ENCODE measurements at places on chromosomes 4 and X.

DNA sequence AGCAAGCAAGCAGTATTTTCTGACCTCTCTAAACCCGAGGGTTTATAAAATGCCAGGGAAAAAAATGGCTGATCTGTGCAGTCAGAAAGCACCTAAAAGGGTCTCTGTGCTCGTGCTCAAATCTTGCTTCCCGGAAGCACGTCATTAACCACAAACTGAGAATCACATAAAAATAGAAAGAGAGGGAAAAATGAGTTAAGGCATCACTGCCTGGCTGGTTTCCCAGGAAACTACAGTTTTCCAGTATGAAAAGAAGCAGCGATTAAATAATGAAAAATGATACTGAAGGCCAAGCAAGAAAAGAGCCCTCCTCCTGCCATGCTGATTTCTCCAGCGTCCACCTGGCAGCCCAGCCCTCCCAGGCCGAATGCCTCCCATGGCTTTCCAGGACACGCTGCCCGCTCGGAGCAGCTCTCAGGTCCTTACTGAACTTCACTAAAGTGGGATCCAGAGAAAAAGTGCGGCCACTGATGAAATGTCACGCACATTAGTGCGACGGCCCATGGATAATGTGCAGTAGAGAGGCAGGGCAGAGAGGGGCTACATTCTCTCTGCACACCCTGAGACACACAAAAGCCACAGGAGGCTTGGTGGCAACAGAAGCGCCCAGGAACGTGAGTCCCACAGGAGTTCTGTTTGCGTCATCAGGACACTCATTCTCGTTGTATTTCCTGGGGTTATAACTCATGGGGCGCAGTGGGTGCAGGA, 80.4 kb downstream of the WFS1 start:
- DNase-seq = no peak

DNA sequence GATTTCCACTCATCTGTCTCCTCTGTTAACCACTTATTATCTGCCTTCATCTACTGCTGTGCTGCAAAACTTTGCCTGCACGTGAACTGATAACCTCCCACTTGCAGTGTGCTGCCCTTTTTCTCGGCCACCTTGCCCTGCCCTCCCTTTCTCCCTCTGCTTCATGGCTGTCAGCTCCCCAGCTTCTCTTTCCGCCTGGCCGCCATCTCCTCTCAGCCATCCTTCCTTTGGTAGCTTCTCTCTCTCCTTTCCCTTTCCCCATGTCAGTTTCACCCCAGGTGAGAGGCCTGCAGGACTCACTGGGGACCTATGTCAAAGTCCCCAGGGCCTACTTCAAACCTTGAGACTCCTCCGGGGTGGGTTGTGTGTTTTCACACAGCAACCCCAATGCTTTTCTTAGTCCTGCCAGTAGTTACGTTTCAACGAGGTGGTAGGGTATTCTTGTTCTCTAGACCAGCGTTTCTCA, 6.6 kb downstream of the MSL3 start:
- no peak for DNase-seq

GRCh38 chr4:81470456-81471297, 1.0 kb downstream of the RASGEF1B start:
- no peak for DNase-seq

DNA sequence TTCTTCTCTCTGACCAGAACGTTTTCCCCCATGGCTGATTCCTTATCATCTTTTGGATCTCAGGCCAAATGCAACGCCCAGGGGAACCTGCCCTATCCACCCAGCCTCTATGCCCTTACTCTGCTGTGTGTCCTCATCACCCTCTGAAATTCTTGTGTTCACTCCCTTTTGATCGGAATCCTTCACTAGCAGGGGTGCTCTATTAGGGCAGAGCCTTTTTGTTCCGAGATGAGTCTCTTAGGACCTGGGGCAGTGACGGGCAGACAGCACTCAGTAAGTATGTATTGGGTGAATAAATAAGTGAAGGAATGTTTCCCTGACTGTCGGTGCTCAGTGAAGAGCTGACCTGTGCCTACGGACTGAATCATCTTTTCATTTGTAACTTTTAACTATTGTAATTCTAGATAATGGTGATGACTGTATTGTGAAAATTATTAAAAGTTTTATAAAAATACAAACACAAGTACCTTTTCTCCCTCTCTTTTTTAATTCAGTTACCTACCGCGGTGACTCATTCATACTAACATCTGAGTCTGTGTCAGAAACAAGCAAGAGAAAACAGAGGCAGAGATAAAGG, 4.8 kb upstream of the TENM3 start:
- no peak for DNase-seq

DNA sequence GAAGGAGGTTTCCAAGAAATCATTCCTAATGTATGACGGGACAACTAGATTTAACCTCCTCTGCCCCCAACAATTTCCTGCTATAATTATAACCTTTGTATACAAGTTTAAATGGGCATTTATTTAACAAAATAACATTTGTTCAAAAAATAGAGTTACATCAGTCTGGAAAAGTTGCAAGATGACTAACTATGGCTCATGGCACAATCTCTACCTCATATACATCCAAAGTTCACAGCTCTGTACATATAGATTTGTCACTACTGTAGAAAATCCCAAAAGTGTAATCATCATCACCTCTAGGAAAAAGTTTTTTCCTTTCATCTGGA, 3.8 kb upstream of the RPS6KA3 start:
- no peak for DNase-seq

DNA sequence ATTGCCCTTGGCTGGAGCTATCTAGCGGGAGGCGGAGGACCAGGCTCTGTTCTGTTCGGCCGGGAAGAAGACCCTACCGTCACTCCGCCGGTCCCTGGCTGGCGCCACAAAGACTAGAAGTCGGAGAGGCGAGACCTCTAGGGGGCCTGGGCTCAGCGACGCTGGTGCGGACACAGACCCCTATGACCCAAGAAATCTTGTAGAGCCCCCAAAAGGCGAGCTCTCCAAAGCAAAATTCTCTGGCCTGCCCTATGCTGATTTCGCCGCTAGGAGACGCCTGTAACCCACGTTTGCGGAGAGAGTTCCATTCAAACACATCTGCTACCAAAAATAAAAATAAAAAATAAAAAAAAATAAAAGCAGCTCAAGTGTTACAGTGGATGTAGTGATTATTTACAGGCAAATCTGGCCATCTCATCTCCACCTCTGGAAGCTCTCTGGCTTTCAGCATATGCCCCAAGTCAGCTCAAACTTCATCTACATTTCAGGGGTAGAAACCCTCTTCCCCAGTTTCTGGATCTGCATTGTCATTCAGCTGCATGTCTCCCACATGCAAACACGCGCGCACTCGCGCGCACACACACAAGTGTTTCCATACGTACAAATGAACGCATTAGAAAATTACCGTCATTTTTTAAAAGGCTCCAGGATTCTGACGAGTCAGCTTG, 2.4 kb upstream of the PCDH10 start:
- DNase-seq = peak; percentile 50

- peak; percentile 21 for DNase-seq
Observed at GRCh38 chr4:148214529-148215166, 227.6 kb downstream of the NR3C2 start.

DNA sequence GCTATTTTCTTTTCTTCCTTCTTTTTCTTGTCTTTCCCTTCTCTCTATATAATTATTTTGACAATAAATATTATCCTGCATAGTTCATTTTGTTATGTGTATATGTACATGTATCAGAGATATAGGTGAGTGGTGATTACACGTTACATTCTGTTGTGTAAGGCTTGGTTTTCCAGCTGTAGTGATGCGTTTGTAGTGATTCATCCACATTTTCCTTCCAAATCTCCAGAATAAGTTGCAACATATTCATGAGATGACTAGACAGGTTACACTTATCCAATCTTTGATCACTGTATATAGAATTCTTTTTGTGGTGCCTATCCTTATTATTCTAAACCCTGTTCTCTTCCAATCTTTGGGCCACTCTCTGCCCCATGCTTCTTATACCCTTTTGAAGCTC, 540.2 kb downstream of the GBA3 start:
- DNase-seq = peak; percentile 2

DNA sequence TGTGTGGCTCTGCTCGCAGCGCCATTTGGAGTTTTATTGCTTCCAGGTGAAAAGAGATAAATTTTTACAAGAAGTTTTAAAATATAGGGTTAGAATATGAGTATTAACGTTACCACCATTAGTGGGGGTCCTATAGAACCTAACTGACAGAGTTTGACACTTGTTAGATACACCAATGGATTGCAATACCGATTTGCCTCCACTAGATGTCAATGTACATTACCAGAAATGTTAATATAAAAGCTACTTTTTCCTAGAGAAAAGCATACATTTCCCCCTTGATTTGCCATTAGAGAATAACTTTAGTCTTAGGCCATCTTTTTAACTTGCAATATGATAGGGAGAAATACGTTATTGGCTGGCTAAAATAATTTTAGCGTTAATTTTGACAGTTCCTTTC, 108.4 kb downstream of the LINC00632 start:
- DNase-seq = peak; percentile 22

DNA sequence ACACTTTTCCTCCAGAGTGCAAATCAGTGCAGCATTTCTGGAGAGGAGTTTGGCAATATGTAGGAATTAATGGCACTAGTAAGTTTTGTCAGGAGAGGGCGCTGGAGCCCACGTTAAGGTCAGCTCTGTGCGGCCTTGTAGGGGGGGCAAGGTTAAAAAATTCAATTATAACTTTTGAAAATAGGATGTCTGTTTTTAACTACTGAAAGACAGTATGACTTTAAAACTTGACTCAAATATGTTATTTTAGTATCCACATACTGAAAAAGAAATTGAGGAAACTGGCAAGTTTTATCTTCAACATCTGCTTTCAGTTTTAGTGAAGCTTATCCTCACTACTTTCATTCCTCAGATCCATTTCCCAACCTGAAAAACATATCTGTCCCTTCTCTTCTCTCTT, 30.9 kb upstream of the HSD17B13 start:
- peak; percentile 35 for DNase-seq

DNA sequence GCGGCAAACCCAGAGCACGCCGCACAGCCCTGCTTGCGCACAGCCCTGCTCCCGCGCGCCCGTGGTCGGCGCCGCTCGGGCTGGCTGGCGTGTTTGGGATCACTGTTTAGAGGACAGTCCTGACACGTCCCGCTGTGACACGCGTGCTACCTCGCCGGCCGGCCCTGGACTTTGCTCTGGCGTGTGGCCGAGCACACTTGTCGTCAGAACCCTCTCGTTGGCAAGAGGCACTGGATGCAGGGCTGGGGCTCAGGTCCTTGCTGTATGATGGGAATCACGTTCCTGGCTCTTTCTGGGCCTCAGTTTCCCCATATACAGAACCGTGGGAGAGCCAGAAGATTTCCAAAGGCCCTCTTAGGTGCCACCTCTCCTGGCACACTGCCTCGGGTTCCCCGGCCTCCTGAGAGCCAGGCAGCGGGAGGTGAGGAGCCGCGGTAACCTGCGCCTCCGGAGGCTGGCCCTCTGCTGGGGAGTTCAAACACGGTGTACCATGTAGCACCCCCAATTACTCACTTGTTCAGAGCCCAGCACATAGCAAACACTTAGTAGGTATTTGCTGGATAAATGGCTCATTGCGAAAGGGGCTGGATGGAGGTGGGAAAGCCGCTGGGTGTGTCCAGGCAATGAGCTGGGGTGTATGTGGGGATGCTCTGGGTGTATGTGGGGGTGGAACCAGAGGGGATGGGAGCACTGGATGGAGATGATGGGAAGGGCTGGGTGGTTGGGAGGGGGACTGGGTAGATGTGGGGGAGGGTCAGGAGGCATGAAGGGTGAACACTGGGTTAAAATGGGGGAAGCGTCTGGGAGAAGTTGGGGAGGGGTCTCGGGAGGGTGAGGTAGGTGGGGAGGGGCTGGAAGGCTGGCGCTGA, 76.6 kb downstream of the HTRA3 start:
- DNase-seq = no peak

DNA sequence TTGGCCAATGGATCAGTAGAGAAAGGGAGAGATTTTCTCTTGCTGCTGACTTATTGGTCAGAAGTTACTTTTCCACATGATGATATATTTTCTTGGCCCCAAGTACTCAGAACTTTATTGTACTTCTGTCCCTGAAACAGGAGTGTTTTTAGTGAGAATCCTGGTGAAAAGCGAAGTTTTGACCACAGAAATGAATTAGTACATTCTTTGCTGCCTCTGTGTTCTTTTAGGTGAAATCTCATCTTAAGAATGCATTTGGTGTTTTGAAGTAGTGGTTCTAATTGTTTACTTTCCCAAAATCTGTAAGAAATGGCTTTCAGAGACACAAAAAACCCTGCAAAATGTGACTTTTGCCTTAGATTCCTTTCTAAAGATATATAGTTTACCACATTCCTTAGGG, 240.4 kb downstream of the FRMPD4 start:
- DNase-seq = no peak

GRCh38 chr4:17027495-17027894, 129.1 kb upstream of the LDB2 start:
- DNase-seq = peak; percentile 93

- peak; percentile 15 for DNase-seq
Observed at GRCh38 chrX:101078716-101079598, at the start of gene TMEM35A. Gene TMEM35A (plus strand): TSS chrX:101078879. CDS start chrX:101079003, 124 bp downstream.

GRCh38 chr4:90240333-90240732, 113.1 kb downstream of the CCSER1 start:
- DNase-seq = no peak

DNA sequence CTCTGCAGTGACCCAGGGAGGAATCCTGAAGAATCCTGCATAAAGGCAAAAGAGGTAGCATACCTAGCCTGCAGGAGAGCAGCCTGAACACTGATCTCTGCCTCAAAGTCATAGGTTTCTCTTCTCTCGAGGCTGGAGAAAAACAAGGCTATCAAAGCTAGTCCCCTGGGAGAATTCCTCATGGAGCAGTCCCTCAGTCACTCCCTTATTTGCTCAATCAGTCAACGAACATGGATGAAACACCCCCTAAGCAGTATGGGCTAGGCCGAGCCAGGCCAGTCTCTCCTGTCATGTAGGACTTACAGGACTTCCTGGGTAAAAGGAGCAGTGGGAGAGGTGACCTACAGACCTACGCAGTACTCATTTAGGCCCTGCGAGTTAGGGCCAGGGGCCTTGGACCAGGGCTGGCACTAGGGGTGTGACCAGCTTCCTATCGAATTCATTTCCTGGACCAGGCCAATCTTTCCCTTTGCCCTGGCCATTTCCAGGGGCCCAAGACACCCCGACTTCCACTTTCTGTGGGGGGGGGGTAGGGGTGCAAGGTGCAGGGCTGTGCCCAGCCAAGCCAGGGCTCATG, 164.1 kb downstream of the EFNB1 start:
- DNase-seq = peak; percentile 0

GRCh38 chr4:128354205-128354821, 66.7 kb upstream of the PGRMC2 start:
- DNase-seq = peak; percentile 78

DNA sequence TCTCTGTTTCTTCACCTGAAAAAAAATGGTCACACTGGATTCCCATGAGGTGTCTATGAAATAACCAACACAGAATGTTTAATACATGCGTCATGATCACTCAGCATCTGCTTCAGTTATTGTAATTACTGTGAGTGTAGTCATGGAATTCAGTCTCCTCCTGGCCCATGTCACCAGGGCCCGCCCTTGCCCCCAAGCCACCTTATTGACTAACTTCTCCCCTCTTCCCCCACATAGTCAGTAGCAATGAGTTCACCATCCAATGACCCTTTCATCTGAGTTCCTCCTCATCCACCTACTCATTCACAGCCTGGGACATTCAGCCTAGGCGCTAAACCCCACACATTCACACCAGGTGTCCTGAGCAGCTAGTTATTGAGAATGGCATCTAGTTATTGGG, 15.6 kb downstream of the PNMA6F start:
- DNase-seq = no peak
